ENCODE measurements at places on chromosomes 1 and 21.

DNA sequence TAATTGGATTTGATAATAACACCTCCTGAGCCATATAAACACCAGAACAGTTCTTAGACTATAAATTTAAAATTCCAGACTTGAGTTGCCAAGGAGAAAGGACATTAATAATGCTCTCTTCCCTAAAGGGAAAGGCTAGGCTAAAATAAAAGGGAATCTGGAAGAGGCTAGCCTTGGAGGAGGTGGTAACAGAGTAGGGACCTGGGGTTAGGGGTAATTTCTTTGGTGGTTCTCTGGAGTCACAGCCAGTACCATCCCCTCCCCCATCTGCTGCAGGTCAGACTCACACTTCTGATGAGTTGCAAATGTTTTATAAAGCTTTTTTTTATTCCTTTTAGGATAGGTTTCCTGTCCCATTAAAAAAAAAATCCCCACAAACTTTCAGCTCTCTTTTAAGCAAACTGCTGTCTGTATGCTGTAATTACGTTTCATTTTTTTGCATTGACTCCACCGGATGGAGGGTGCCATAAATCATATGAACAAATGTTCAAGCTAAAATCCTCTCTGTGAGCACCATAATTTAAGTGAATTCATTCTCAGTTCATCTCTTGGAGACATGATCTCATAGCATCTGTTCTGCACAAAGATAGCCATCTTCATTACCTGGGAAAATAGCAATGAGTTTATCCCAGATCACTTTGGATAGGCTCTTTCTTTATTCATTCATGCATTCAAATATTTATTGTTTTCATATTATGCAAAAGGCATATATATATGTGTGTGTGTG lies 379.6 kb downstream of the TTLL7 start:
- peaks cover 2% of the 10 kb centered on the region for H3K36me3 ChIP-seq
- DNase-seq: no peak
- H3K27ac ChIP-seq: no peak overlapping the region
- H3K4me1 ChIP-seq: peaks cover 35% of the 10 kb centered on the region
- H3K27me3 ChIP-seq: peaks cover 1% of the 10 kb centered on the region

DNA sequence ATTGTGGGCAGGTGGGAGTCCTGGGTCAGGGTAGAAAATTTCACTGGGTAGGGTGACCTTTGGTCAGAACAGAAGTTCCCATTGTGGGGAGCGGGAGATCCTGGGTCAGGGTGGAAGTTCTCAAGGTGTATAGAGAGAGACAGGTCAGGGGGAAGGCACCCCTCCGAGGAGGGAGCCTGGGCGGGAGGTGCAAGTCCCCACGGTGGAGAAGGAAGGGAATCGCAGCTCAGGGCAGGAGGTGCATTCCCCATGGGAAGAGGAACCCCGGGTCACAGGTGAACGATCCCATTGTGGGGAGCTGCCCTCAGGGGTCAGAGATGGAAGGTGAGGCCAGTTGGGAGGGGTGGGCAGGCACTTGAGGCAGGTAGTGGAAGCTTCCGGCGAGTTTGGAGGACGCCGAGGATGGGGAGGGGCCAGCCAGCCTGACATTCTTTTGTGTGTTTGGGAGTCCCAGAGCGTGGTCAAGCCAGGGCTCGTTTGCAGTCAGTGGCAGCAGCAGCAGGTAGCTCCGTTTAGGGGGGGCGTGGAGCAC lies 637 bp downstream of the LYPLA2 start:
- H3K4me3 ChIP-seq: peak overlapping the region; percentile 99
- peaks cover 20% of the 10 kb centered on the region for H3K4me1 ChIP-seq
- H3K27me3 ChIP-seq: no peaks in the 10 kb centered on the region
- peak overlapping the region; percentile 94 for H3K27ac ChIP-seq
- H3K36me3 ChIP-seq: peaks cover 18% of the 10 kb centered on the region
- no peak for DNase-seq

- no peak for DNase-seq
- peaks cover 27% of the 10 kb centered on the region for H3K36me3 ChIP-seq
- H3K27ac ChIP-seq: no peak overlapping the region
- peaks cover 16% of the 10 kb centered on the region for H3K4me1 ChIP-seq
- no peaks in the 10 kb centered on the region for H3K27me3 ChIP-seq
Observed at GRCh38 chr1:182586380-182586779, 2.7 kb downstream of the RNASEL start.

DNA sequence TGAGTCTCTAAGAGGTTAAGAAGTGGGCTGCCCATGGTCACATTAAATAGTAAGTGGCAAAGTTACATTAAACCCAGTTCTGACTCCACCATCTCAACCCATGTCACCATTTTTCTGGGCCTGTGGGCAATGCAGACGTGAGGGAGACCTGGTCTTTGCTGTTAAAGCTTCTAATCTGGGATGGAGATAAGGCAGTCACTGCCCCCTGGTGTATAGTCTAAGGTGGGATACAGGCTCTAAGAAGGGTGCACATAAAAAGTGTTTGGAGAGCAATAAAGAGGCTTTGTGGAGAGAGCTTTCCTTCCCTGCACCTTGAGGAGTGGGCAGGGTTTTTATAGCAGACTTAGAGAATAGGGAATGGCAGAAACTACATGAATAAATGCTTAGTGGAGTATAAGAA lies 141.3 kb downstream of the ROR1 start:
- no peak for DNase-seq
- no peak overlapping the region for H3K27ac ChIP-seq
- peaks cover 80% of the 10 kb centered on the region for H3K4me1 ChIP-seq
- H3K36me3 ChIP-seq: no peaks in the 10 kb centered on the region

GRCh38 chr1:235450886-235451483 lies 53.3 kb downstream of the B3GALNT2 start:
- H3K36me3 ChIP-seq: peaks cover 30% of the 10 kb centered on the region
- no peak for DNase-seq
- H3K4me3 ChIP-seq: no peak overlapping the region
- no peak overlapping the region for H3K27ac ChIP-seq
- no peaks in the 10 kb centered on the region for H3K4me1 ChIP-seq

- peaks cover 36% of the 10 kb centered on the region for H3K36me3 ChIP-seq
- no peak for DNase-seq
- no peak overlapping the region for H3K27ac ChIP-seq
Observed at GRCh38 chr1:33282791-33283190, 26.5 kb downstream of the ZNF362 start.

DNA sequence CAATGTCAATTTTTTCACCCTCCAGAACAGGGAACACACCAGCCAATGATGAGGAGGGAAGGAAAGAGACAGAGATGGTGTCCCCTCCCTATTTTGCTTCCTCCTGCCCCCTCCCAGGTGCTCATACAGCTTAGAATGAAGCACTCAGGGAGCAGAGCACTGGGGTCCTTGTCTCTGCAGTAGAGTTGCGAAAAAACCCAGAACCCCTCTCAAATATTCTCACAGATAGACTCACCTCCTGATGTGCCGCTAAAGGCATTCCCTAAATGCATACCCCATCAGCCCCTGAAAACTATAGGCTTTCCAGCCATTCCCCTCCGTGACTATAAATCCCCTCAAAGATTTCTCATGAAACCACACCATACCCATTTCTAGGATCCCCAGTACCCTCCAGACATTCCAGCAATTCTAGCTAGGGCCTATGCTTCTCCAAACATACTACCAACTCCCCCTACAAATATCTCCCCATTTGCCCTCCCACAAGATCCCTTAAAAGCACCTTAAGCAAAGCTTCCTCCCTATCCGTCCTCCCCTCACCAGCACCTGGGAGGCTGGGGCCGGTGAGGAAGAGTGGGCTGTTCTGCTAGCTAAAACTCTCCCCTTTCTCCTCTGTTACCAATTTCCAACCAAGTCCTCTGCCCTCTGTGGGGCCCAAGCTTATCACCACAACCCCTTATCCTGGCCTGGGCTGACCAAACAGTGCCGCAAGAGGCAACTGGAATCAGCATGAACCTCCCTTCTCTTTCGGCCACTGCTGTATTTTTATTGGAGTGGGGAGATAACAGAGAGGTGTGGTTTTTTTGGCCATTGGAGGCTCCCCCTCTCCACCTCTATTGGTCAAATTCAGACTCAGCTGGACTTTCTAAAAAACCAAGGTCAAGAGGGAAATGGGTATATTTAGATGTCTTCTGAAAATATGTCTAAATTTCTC lies 54.7 kb downstream of the RHBG start:
- H3K36me3 ChIP-seq: no peaks in the 10 kb centered on the region
- H3K27me3 ChIP-seq: peaks cover 98% of the 10 kb centered on the region
- H3K27ac ChIP-seq: no peak overlapping the region
- DNase-seq: no peak
- H3K4me3 ChIP-seq: no peak overlapping the region
- H3K4me1 ChIP-seq: peaks cover 14% of the 10 kb centered on the region

DNA sequence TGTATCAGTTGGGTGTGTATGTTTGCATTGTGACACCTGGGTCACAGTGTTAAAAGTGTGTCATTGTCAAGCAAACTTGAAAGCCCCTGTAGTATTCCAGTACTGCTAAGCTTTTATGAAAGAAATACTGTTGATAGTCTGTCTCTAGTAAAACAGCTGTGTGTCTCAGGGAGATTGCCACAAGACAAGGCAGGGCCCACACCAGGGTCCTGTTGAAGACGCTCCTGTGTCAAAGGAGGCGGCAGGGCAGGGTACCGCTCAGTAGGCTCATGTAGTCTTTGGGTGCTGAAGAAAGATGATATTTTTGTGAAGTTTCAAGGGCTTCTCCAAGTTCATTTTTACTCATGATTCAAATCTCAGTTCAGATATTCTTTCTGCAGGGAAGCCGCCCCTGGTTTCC lies 132.5 kb downstream of the GALNT2 start:
- H3K4me1 ChIP-seq: peaks cover 4% of the 10 kb centered on the region
- H3K36me3 ChIP-seq: peaks cover 5% of the 10 kb centered on the region
- H3K27me3 ChIP-seq: no peaks in the 10 kb centered on the region
- H3K27ac ChIP-seq: no peak overlapping the region

GRCh38 chr1:191609305-191609704 lies 549.0 kb upstream of the RGS18 start:
- H3K27ac ChIP-seq: no peak overlapping the region
- no peaks in the 10 kb centered on the region for H3K27me3 ChIP-seq
- H3K4me3 ChIP-seq: no peak overlapping the region
- peaks cover 4% of the 10 kb centered on the region for H3K4me1 ChIP-seq
- H3K36me3 ChIP-seq: no peaks in the 10 kb centered on the region

DNA sequence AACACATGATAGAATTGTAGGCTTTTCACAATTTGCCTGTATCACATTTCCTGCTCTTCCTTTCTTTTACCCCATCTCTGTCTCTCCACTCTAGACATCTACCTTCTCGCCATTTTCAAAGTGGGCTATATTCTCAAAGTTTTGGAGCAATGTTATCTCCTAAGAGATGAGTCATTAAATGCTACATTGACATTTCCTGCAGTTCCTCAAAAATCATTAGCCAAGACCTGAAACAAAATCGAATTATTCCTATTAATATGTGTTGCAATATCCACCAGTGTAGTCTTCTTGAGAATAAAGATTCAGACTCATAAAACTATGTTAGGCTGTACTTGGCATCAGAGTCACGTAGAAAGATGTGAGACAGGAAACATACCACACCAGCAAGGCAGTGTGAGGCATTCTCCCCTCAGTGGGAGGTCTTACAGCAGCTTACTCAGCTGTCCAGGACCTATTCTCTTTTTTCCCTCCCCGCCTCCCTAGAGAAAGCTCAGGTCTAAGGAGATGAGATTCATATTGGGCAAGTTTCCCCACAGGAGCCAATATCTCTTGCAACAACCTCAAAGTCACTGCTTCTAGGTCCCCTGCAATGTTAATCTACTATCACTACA lies 38.8 kb downstream of the FRRS1 start:
- H3K27me3 ChIP-seq: no peaks in the 10 kb centered on the region
- no peak for DNase-seq
- no peak overlapping the region for H3K4me3 ChIP-seq
- H3K4me1 ChIP-seq: peaks cover 3% of the 10 kb centered on the region
- peaks cover 13% of the 10 kb centered on the region for H3K36me3 ChIP-seq

DNA sequence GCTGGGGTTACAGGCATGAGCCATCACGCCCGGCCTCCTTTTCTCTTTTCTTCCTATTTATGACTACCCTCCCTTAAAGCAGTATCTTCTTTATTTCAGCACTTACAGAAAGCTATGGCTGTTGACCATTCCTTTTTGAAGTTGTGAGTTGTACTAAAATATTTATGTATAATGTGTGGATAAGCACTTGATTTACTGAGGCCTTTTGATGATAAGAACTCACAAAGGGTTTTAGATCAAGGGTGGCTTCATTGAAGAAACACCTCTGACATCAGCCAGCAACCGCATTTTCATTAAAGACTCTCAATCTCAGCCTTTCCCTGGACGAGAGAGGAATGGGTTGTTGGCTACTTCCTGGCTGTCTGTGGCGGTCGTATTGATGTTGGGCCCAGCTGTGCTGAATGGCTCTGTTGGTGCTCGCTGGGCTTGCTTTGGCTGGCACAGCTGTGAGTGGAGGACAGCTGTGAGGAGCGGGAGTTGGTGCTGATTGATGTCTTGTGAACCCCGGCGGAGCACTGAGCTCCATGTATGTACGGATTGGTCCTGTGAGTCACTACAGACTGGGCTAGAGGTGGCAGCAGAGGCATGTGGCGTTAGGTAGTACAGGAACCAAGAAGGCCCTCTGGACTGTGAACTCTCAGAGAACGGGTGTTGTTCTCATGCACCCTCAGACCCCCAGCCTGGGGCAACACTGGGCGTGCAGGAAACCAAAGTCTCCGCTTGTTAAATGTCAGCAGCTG lies 208.8 kb downstream of the KIF26B start:
- H3K27me3 ChIP-seq: no peaks in the 10 kb centered on the region
- H3K36me3 ChIP-seq: peaks cover 11% of the 10 kb centered on the region
- peaks cover 25% of the 10 kb centered on the region for H3K4me1 ChIP-seq
- H3K4me3 ChIP-seq: no peak overlapping the region
- H3K27ac ChIP-seq: peak overlapping the region; percentile 85

DNA sequence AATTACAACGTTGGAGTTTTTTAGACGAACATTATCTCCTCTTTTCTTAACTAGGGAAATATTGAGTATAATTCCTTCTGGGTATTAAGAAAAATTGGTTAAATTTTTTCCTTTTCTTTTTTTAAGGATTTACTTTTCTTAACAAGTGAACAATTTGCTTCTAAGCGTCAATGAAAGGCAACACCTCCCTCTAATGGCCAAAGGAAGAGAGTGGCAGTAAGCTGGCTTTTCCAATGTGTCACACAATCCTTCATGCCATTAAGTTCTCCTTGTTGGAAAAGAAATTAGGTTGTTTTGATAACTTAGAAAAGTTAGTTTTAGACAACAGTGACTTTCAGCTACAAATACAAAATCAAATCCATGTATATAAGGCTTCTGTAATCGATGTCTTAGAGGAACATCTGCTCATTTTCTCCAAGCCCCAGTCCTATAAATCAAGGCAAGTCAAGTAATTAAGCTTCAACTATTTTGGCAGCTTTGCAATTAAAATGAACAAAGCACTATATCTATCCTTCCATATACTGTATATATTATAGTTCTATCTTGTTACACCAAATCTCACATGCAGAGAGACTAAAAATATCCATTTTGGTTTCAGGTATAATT lies 62.8 kb downstream of the EDEM3 start:
- peaks cover 27% of the 10 kb centered on the region for H3K4me1 ChIP-seq
- no peak for DNase-seq
- peak overlapping the region; percentile 33 for H3K27ac ChIP-seq
- no peak overlapping the region for H3K4me3 ChIP-seq
- no peaks in the 10 kb centered on the region for H3K27me3 ChIP-seq
- H3K36me3 ChIP-seq: peaks cover 16% of the 10 kb centered on the region

GRCh38 chr1:33306653-33307493 lies 14.0 kb downstream of the A3GALT2 start:
- DNase-seq: no peak
- no peaks in the 10 kb centered on the region for H3K27me3 ChIP-seq
- H3K27ac ChIP-seq: no peak overlapping the region
- peaks cover 10% of the 10 kb centered on the region for H3K4me1 ChIP-seq
- H3K36me3 ChIP-seq: peaks cover 23% of the 10 kb centered on the region
- H3K4me3 ChIP-seq: no peak overlapping the region

GRCh38 chr1:103416681-103417286 lies 108.7 kb upstream of the RNPC3 start:
- no peak overlapping the region for H3K27ac ChIP-seq
- H3K4me1 ChIP-seq: no peaks in the 10 kb centered on the region
- H3K36me3 ChIP-seq: no peaks in the 10 kb centered on the region
- DNase-seq: no peak

All from mesothelial cell of epicardium (in vitro differentiated cells).